Stimulated activated CD8-positive, alpha-beta memory T cell treated with anti-CD3 and anti-CD28 coated beads, Interleukin-12 subunit alpha, Interleukin-12 subunit beta, amount 100 ng/mL, for 1 hour (primary cell): ENCODE measurements at places on chromosomes 16 and 17.

GRCh38 chr17:58302919-58303585, 22.3 kb upstream of the MPO start:
- DNase-seq = no peak

GRCh38 chr17:43530288-43531081, 15.7 kb downstream of the ETV4 start:
- DNase-seq = no peak

DNA sequence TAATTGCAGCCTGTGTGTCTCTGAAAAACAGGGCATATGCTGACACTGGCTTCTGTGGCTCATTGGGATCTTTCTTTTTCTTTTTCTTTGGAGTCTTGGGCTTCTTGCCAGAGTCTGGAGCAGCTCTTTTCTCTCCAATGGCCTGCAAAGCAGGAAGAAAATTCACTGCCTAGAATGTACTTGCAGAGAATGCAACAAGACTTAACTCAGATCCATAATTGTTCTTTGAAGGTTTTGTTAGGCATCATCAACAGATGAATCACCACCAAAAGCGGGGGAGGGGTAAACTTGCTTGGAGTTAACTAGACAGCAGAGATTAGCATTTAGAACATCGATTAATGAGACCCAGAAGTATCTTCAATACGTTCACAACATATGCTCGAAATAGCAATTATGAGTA, 100.9 kb downstream of the TOX3 start:
- no peak for DNase-seq

DNA sequence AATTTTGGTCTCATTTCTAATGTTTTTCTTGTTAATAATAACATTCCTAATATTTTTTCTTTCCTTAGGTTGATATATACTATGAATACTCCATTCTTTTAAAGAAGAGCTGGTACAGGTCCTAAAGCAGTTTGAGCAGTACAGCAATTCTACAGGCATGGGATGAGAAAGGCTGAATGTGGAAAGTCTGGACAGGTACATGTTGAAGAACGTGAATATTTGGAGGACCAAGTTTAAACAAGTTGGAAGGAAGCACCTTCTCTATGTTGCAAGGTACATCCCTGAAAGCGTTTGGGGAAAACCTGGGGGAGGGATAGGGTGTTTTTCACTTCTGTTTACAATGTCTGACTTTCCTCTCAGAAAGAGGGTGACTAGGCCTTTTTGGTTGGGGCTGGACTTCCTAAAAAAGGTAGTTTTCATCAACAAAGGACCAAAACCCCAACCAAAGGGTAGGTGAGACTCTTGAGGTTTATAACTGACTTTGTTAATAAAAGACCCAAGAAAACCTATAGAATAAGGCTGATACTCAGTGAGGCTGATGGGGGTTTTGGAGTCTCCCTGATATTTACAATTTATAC, 95.9 kb upstream of the AXIN2 start:
- DNase-seq = no peak

- no peak for DNase-seq
Measured at GRCh38 chr16:12185563-12185962, 209.0 kb downstream of the SNX29 start.

- DNase-seq = peak; percentile 68
Measured at GRCh38 chr17:41801374-41802271, 10.1 kb downstream of the P3H4 start.

- no peak for DNase-seq
Measured at GRCh38 chr17:57724729-57725125, 20.4 kb downstream of the CCDC182 start.

DNA sequence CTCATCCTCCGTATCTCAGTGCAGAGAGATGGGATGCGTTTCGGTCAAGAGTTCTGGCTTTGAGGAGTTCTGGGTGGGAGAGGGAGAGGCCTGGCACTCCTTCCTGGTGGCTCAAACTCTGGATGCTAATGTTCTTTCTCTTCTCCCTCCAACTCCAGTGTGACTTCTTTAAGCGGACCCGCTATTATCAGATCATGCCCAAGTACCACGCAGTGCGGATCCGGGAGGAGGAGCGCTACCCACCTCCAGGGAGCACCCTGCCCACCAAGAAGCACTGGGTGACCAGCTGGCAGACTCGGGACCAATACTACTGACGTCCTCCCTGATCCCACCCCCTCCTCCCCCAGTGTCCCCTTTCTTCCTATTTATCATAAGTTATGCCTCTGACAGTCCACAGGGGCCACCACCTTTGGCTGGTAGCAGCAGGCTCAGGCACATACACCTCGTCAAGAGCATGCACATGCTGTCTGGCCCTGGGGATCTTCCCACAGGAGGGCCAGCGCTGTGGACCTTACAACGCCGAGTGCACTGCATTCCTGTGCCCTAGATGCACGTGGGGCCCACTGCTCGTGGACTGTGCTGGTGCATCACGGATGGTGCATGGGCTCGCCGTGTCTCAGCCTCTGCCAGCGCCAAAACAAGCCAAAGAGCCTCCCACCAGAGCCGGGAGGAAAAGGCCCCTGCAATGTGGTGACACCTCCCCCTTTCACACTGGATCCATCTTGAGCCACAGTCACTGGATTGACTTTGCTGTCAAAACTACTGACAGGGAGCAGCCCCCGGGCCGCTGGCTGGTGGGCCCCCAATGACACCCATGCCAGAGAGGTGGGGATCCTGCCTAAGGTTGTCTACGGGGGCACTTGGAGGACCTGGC, 6.0 kb upstream of the PDK2 start:
- no peak for DNase-seq

- DNase-seq = no peak
Measured at GRCh38 chr16:30757316-30757715, 4.5 kb downstream of the CFAP119 start.

DNA sequence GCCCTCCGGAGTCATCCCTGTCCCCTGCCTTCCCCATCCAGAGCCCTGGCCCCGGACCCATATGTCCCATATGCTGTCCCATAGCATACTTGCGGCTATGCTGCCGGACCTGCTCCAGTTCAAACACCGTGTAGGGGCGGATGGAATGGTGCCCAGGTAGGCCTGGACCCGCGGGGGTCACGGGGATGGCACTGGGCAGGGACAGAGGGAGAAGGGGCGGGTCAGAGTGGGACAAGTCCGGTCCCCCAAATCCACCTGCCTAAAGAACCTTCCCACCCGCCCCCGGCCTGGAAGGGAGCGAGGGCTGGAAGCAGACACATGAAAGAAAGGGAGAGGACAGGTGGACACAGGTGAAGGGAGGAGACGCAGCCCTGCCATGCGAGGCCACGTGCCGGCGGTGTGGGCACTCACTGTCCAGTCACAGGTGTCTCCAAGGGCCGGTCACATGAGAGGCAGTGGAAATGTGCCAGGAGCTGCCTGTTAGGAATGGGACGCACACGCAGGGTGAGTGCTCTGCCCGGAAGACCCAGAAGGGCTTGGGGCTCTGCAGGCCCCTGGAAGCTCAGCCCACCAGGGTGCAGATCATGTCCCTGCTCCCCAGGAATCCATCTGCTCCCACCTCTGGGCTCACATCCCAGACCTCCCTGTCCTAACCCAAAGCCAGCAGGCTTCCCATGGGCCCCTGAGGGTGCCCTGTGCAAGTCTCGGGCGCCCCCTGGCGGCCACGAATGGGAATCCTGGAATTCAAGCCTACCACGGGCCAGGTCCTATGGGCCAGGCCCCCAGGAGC, 14.0 kb downstream of the UBALD2 start:
- DNase-seq = peak; percentile 79

- no peak for DNase-seq
Measured at GRCh38 chr16:27644165-27644564, 94.2 kb downstream of the KATNIP start.
